ENCODE measurements at places on chromosomes 7 and 10.

DNA sequence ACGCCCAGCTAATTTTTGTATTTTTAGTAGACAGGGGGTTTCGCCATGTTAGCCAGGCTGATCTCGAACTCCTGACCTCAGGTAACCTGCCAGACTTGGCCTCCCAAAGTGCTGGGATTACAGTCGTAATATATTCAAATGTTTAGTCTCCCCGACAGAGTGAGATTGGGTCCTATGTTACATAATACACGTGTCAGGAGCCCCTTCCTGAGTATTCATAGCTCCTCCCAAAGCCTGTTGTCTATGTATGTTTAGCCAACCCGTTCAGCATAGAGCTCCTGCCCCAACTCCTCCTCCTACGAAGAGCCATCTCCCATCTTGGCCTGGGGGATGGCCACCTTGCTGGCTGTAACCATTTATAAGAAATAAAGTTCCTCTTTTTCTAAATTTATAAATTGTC, 2.7 kb upstream of the PPP2R2D start:
- DNase-seq: no peak

DNA sequence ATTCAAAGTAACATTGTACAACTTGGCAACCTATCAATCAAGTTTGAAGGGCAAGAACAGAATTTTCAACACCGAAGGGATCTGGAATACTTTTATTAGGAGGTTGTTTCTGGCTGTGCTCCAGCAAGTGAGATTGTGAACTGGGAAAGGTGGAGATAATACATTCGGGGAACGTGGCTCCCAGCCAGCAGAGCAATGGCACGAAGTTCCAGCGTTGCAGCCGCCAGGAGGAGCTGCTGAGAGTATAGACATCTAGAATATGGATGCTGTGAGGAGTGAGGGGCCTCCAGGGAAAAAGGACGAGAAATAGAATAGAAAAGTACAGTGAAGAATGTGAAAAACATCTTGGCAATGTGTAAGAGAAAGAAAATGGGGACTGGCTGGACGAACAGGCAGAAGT, 69.5 kb downstream of the TCERG1L start:
- no peak for DNase-seq

DNA sequence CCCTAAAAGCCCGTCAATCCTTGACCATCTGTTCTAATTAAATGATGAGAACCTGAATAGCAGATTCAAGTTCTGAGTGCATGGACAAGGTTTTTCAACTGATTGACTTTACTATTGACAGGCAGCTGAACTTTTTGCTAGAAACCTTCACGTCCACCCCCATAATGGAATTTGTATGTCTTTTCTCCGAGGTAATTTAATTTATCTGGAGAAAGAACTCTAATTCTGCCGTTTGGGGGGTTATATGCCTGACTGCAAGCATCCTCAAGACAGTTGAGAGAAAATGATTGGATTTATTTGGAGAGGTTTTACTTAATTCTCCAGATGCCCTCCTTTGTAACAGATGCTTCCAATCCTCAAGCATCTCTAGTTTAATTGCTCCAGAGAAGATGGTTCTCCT, 1053.4 kb upstream of the AUTS2 start:
- DNase-seq: no peak

DNA sequence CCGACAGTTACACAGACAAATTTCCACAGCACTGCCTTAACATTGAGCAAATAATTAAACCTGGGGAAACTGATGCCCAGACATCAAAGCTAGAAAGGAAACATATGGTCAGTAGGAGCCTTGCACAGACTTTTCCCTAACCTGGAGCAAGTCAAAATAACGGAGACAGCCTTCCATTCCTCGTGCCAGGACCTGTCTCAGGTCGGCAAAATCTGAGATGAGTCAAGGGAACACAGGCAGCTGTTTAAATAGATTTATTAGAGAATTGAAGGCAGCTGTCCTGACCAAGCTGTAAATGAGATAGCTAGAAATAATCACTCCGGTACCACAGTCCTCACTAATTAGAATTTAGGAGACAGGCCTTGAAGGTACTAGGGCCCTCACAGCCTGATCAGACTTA, 81.2 kb downstream of the RAMP3 start:
- no peak for DNase-seq

- DNase-seq: no peak
These were observed 29.3 kb upstream of the C10orf53 start for GRCh38 chr10:49649936-49650723.

GRCh38 chr10:75596930-75597620, 165.7 kb downstream of the LRMDA start:
- DNase-seq: no peak

DNA sequence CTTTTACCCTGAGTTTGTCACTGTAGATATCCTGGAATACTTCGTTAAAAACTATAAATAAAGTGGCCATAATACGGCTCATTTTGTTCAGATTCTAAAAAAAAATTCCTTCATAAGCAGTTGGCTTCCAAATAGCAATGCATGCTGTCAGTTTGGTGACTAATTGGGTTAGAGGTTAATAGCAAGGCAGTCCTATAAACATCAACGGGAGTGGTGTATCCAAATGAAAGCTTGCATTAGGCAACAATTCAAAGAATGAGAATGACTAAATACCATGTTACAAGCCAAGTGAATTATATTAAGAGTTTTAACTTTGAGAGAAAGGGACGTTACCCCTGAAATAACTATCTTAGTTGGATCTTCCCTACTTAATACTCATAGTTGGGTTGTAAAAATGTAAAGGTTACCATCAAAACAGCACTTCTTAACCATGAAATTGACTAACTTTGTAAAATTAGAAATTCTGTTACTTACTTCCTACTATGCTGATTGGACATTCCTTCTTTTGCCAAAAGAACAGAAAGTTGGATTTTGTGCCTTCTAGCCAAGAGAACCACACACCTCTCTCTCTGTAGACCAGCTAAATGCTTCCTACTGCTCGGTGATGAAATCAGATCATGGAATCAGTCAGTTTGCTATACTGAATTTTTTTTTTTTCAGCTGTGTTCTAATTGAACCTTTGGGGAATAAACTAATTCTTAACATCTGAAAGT, 98.0 kb downstream of the KAT6B start:
- no peak for DNase-seq

GRCh38 chr7:124480821-124481290, 284.7 kb downstream of the GPR37 start:
- DNase-seq: no peak

DNA sequence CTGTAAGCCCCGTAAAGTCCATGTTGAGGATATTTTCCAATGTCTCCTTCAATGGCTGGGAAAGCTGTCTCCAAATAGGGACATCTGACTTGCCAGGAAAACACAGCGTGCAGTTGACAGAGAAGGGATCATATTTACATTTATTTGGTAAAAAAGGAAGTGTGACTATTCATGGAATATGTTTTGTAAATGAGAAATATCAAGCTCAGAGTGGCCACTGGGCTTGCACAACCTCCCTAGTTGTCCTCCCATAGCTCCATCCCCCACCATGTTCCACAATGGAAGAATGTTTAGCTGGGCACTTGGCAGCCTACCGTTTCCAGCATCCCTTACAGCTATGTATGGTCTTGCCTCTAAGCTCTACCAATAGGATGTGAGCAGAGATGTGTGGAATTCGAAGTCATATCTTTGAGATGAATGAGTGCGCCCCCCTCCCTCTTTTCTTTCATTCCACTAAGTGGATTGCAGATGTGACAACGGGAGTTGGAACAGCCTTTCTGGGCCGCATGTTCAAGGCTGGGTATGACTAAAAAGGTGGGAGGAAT, 306.6 kb upstream of the ZMIZ1 start:
- no peak for DNase-seq

- DNase-seq: no peak
These were observed 824.4 kb downstream of the GRID1 start for GRCh38 chr10:85542152-85542551.

DNA sequence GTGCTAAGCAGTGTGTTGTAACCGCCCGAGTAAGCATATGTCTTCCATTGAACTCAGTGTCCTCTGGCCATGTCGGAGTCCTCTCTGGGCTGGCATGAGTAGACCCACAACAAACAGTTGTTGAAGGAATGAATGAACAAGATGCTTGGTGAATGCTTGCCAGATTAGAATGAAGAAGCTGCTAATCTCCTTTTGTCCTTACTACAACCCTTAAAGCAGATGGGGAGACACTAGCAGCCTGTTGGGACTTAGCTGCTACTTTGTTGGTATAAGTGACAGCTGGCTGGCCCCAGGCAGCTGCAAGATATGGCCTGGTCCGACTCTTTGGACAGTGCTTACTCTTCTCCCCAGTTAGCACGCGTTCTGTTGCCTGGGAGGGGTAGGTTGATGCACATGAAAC, 370.1 kb downstream of the RPS24 start:
- no peak for DNase-seq

GRCh38 chr7:149334930-149335329, 72.9 kb downstream of the ZNF783 start:
- DNase-seq: no peak

GRCh38 chr10:58322072-58322834, 12.6 kb upstream of the UBE2D1 start:
- no peak for DNase-seq

GRCh38 chr10:104406715-104407650, 53.4 kb downstream of the CFAP58 start:
- DNase-seq: no peak

GRCh38 chr7:108001764-108002725, 916 bp downstream of the LAMB1 start:
- no peak for DNase-seq

DNA sequence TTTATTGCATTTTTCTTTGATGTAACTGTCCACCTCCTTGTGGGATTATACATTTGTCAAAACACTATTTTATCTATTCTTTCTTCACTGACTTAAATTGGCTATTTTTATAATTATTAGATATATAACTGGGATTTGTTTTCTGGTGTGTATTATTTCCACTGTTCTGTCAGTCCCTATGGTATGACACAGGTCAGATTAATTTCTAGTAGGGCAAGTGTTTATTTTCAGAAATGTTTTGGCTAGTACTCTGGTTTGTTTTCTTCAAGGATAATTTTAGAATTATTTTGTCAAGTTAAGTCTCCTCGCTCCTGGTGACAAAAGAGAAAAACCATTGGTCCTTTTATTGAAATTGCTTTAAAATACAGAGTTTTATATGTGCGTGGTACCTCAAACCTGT, 91.3 kb downstream of the MPLKIP start:
- DNase-seq: no peak

GRCh38 chr7:15831606-15832005, 145.1 kb upstream of the MEOX2 start:
- DNase-seq: no peak

DNA sequence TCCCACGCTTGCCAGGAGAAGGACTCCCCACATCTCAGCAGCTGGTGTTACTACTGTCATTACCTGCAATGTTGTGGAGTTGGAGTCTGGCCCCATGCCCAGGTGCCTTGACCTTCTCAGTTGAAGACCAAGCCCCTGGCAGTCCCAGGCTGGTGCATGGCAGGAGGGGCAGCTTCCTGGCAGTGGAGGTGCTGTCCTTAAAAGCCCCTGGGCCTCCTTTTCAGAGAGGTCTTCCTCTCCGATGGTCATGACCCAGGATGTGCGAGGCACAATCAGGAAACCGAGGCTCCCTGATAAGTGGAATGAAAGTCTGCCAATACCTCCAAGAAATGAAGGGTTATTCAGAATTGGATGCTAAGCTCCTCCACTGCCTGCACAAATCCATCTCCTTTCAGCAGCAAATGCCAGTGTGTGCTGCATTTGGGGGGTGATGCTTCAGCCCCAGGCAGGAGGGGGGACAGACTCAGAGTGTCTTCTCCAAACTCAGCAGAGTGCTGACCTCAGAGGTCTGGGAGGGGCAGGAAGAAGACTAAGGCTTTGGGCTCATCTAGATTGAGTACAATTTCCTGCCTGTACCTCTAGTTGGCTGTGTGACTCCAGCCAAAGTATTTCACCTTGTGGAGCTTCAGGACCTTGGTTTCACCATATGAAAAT, 97.0 kb upstream of the DDC start:
- DNase-seq: no peak

DNA sequence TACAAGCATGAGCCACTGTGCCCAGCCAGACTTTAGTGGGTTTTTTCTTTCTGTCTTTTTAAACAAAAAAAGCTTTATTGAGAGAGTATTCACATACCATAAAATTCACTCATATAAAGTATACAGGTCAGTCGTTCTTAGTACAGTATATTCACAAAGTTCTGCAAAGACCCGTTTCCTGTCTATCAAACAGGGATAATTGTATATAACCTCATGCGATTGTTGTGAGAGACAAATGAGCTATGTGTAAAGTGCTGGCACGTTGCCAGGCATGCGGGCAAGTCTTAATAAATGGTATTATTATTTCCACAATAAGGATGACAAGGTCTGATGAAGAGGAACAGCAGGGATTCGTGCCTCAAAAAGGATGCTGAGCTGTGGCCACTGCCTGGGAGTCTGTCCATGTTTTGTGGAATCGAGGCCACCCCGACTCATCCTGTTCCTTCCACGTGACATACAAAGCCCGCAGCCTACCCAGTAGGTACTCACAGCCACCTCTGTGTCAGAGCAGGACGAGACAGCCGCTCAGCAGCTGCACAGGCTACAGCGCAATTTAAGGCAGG, 51.6 kb downstream of the SMKR1 start:
- peak; percentile 9 for DNase-seq

GRCh38 chr7:47549916-47550315, 32.0 kb downstream of the TNS3 start:
- no peak for DNase-seq

DNA sequence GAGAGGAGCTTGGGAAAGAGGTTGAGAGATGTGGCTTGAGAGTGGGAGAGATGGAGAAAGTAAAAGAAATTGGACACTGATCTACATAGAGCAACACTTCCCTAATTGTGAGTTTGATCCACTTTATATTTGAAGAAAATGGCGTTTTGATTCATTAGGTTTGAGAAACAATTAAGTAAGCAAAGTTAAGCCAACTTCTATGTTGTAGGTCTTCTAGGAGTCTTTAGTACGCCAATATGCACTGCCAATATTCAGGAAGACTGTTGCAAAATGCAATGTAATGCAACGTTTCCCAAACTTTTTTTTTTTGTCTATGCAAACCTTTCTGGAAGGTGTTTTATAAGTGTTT, 7.0 kb upstream of the PRTFDC1 start:
- no peak for DNase-seq

- DNase-seq: no peak
These were observed 99.4 kb downstream of the MTPN start for GRCh38 chr7:135877805-135878204.

DNA sequence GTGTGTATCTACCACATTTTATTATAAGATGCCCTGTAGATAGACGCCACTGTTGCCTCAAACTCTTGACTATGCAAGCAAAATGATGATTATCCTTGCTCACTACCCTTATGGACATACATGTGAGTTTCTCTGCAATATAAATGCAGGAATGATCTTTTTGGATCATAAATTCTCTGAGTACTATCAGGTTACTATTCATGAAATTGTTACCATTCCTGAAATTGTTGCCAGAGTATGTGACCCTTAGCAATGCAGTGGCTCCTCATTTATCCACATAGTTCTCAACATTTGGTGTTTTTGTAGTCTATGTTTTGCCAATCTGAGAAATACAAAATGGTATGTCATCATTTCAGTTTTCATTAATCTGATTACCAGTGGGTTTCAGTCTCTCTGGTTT, 166.2 kb upstream of the FAM3C start:
- no peak for DNase-seq

Measured in NCI-H2029 treated with DMSO at 0.1 percent for 48 hours (cell line).